ENCODE measurements at places on chromosomes 3 and 15.

GRCh38 chr3:144763878-144764454 is 792.3 kb downstream of the DIPK2A start:
- no peak for DNase-seq

GRCh38 chr3:69766638-69767037 is 27.4 kb downstream of the MITF start:
- no peak for DNase-seq

DNA sequence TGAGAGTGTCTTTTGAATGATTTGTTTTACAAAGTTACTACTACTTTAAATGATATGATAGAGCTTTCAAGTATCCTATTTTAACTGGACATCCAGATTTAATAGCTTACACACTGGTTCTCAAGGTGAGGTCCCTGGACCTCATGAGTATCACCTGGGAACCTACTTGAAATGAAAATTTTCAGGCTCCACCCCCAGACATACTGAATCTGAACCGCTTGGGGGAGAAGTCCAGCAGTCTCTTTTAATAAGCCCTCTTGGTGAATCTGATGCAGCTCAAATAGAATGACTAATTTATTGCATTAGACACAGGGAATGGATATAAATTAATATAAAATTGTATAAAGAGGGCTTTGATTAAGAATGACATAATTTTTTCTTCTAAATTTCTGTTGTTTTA is 29.4 kb upstream of the SLITRK3 start:
- no peak for DNase-seq

GRCh38 chr3:25520926-25521559 is 93.0 kb downstream of the RARB start:
- DNase-seq: no peak

GRCh38 chr3:197008436-197009209 is 21.0 kb downstream of the MELTF start:
- DNase-seq: no peak

- no peak for DNase-seq
These were observed 141.7 kb downstream of the OSBPL10 start for GRCh38 chr3:31839144-31839917.

DNA sequence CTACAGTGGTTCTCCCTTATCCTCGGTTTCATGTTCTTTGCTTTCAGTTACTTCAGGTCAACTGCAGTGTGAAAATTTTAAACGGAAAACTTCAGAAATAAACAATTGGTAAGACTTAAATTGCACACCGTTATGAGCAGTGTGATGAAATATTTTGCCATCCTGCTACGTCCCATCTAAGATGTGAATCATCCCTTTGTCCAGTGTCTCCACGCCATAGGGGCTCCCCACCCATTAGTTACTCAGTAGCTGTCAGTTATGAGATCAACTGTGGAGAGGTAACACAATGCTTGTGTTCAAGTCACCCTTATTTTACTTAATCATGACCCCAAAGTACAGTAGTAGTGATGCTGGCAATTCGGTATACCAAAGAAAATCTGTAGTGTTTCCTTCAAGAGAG is 47.4 kb downstream of the TJP1 start:
- no peak for DNase-seq
